ENCODE measurements at places on chromosomes 7 and 10.
A peak's percentile ranks its signal among the peaks of the same experiment; 100 is the strongest.

GRCh38 chr10:80156216-80156615 lies 23.7 kb downstream of the PLAC9 start:
- no peak overlapping the region for H3K27ac ChIP-seq
- DNase-seq, result no peak

GRCh38 chr7:106346678-106347217 lies 62.0 kb upstream of the NAMPT start:
- no peaks in the 10 kb centered on the region for H3K4me1 ChIP-seq
- DNase-seq, result peak; percentile 3
- no peaks in the 10 kb centered on the region for H3K27me3 ChIP-seq
- no peak overlapping the region for H3K4me3 ChIP-seq

DNA sequence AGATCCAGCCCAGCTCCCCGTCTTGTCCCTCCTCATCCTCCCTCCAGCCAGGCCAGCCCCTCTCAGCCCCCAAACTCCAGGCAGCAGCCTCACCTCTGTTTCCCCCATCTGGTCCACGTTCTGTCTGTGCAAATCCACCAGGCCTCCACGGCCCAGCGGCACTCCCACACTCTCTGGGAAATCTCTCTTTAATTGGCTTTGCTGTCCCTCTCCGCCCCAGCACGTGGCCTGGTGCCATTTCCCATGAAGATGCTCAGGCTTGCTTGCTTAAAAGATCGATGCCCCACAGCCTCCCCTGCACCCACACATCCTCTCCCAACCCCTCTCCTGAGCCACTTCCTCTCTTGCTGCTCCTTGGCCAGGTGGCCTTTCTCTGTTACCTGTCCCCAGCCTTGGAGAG lies 39.3 kb downstream of the PRF1 start:
- no peaks in the 10 kb centered on the region for H3K27me3 ChIP-seq
- DNase-seq, result no peak
- no peaks in the 10 kb centered on the region for H3K36me3 ChIP-seq
- peaks cover 9% of the 10 kb centered on the region for H3K4me1 ChIP-seq
- no peak overlapping the region for H3K27ac ChIP-seq
- H3K4me3 ChIP-seq, result no peak overlapping the region

DNA sequence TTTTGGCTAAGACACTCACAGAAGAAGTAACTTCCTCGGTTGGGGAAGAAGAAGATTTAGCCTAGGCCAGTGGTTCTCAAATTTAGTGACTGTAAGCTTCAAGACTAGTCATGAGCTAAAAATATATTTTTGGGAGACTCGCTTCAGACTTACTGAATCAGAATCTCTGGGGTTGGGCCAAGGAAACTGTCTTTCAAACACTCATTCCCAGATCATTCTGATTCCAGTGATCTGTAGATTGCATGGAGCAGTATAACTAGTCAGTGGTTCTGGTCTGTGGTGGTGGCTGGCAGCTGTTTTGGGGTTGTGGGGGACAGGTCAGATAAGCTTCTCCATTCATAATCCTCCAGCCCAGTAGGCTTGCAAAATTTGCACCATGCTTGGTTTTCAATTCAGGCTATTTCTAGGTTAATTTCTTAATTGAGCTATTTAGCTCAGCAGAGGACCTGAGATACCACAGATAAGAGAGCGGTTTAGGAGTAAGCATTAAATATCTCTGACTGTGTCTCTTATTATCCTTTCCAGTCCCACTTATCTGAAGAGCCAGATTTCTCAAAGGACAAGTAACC lies 3.8 kb upstream of the KAT6B start:
- H3K4me3 ChIP-seq, result no peak overlapping the region
- no peaks in the 10 kb centered on the region for H3K36me3 ChIP-seq
- DNase-seq, result peak; percentile 14
- H3K4me1 ChIP-seq, result peaks cover 9% of the 10 kb centered on the region

GRCh38 chr10:133235265-133235855 lies 2.3 kb upstream of the VENTX start:
- H3K4me3 ChIP-seq, result no peak overlapping the region
- H3K27me3 ChIP-seq, result no peaks in the 10 kb centered on the region
- H3K27ac ChIP-seq, result no peak overlapping the region
- no peaks in the 10 kb centered on the region for H3K4me1 ChIP-seq

- H3K27me3 ChIP-seq, result no peaks in the 10 kb centered on the region
- 0 out of 2 replicates have a peak, but pooled peaks cover 3% of the 10 kb centered on the region for H3K36me3 ChIP-seq
- peaks cover 7% of the 10 kb centered on the region for H3K4me1 ChIP-seq
- H3K4me3 ChIP-seq, result no peak overlapping the region
- no peak overlapping the region for H3K27ac ChIP-seq
Measured at GRCh38 chr10:49307921-49308320, 9.0 kb downstream of the C10orf71 start.

DNA sequence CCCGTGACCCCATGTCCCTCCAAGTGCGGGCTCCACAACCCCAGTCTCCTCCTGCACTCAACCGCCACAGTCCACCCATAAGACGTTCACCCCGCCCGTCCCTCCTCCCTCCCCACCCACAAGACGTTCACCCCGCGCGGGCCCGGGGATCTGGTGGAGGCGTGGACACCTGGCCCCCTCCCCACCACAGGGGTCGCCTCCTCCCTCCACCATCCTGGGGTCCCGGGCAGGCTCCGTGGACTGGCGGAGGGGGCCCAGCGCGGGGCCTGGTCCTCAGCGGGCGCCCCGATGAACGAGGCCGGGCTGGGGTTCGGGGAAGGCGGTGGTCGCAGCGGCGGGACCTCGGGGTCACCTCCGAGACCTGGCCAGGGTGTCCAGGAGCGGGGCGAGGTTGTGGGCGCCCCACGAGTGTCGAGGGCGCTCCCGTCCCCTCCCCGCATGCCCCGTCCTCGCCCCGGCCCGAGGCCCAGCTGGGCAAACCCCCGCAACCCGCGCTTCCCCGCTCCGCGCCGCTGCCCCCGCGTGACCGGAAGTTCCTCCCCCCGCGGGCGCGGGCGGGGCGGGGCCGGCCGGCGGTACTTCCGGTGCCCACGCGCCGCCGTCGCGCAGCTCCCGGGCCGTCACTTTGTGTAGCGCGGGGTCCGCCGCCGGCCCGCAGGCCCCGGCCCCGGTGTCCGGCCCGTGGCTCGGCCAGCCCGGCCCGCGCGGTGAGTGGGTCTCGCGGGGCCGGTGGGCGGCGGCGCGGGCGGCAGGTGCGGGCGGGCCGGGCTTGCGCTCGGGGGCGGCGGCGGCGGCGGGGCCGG lies at the start of gene ZNF316:
Gene ZNF316 (plus strand): TSS at position 578 of the 803 bp plus-strand sequence. CDS start 5,092 bp downstream, outside the sequence.
- peak; percentile 56 for DNase-seq
- H3K36me3 ChIP-seq, result peaks cover 27% of the 10 kb centered on the region
- peaks cover 4% of the 10 kb centered on the region for H3K4me1 ChIP-seq
- peaks cover 3% of the 10 kb centered on the region for H3K27me3 ChIP-seq

GRCh38 chr10:75048669-75049098 lies 62.8 kb upstream of the SAMD8 start:
- H3K4me3 ChIP-seq, result no peak overlapping the region
- no peaks in the 10 kb centered on the region for H3K36me3 ChIP-seq
- no peak for DNase-seq
- H3K27me3 ChIP-seq, result no peaks in the 10 kb centered on the region
- no peaks in the 10 kb centered on the region for H3K4me1 ChIP-seq

GRCh38 chr7:30252885-30253795 lies 31.3 kb upstream of the ZNRF2 start:
- DNase-seq, result peak; percentile 81
- H3K4me1 ChIP-seq, result peaks cover 19% of the 10 kb centered on the region
- peak overlapping the region; percentile 13 for H3K27ac ChIP-seq
- H3K36me3 ChIP-seq, result no peaks in the 10 kb centered on the region

- peaks cover 12% of the 10 kb centered on the region for H3K4me1 ChIP-seq
- H3K4me3 ChIP-seq, result no peak overlapping the region
- H3K36me3 ChIP-seq, result no peaks in the 10 kb centered on the region
Measured at GRCh38 chr10:125554016-125554703, 128.8 kb downstream of the TEX36 start.

GRCh38 chr10:119235356-119235755 lies 28.0 kb downstream of the GRK5 start:
- H3K27ac ChIP-seq, result no peak overlapping the region
- H3K4me3 ChIP-seq, result no peak overlapping the region
- no peaks in the 10 kb centered on the region for H3K27me3 ChIP-seq
- DNase-seq, result peak; percentile 26
- H3K36me3 ChIP-seq, result no peaks in the 10 kb centered on the region

GRCh38 chr7:99140813-99141212 lies 3.1 kb downstream of the SMURF1 start:
- DNase-seq, result no peak
- no peak overlapping the region for H3K4me3 ChIP-seq
- no peak overlapping the region for H3K27ac ChIP-seq
- H3K27me3 ChIP-seq, result no peaks in the 10 kb centered on the region
- H3K4me1 ChIP-seq, result peaks cover 11% of the 10 kb centered on the region
- H3K36me3 ChIP-seq, result peaks cover 4% of the 10 kb centered on the region

Data from SJCRH30 (cell line).